ENCODE measurements at places on chromosomes 5 and 9.
A peak's percentile ranks its signal among the peaks of the same experiment; 100 is the strongest.

GRCh38 chr5:647727-648126 lies 35.6 kb downstream of the CEP72 start:
- peaks cover 25% of the 10 kb centered on the region for H3K36me3 ChIP-seq
- H3K27me3 ChIP-seq: no peaks in the 10 kb centered on the region
- no peak overlapping the region for H3K4me3 ChIP-seq
- H3K27ac ChIP-seq: no peak overlapping the region

GRCh38 chr9:81492710-81493447 lies 196.5 kb downstream of the TLE1 start:
- H3K4me3 ChIP-seq: no peak overlapping the region
- H3K27me3 ChIP-seq: no peaks in the 10 kb centered on the region
- no peaks in the 10 kb centered on the region for H3K4me1 ChIP-seq
- H3K27ac ChIP-seq: no peak overlapping the region
- H3K36me3 ChIP-seq: no peaks in the 10 kb centered on the region
- DNase-seq: no peak

DNA sequence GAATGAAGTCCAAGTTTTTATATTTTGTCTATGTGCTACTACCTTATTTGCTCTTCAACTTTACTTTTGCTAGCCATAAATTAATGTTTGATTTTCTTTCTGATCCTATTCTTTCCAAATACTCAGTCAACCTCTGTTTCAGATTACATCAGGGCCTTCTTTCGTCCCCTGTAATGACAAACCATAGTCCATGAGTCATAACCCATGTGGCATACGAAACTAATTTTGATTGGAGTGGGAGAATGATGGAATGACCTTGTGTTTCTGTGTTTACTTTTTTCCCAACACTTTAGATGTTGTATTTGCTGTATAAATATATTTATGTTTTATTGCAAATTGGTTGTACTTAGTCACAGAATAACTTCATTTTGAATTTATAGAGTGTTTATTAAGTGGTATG lies 1043.1 kb downstream of the DTWD2 start:
- H3K27me3 ChIP-seq: no peaks in the 10 kb centered on the region
- DNase-seq: no peak
- no peak overlapping the region for H3K27ac ChIP-seq
- H3K36me3 ChIP-seq: no peaks in the 10 kb centered on the region
- no peaks in the 10 kb centered on the region for H3K4me1 ChIP-seq
- no peak overlapping the region for H3K4me3 ChIP-seq

DNA sequence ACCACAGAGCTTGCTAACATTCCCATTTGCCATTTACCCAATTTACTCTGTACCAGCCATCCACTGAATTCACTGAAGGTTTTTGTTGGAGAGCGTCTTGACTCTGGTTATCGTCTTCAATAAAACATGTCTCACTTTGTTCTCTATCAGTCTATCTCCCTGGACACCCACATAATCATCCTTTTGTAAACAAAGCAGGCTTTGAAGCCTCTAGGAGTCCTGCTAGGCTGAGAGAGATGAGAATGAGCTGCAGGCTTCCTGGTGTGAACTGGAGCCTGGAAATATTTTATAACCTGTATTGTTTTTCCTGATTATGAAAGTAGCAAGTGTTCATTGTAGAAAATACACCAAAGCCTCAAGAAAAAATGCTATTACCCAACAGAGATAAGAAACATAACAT lies 140.6 kb upstream of the ZNF366 start:
- no peaks in the 10 kb centered on the region for H3K27me3 ChIP-seq
- no peak overlapping the region for H3K27ac ChIP-seq
- H3K4me1 ChIP-seq: no peaks in the 10 kb centered on the region
- H3K4me3 ChIP-seq: no peak overlapping the region

DNA sequence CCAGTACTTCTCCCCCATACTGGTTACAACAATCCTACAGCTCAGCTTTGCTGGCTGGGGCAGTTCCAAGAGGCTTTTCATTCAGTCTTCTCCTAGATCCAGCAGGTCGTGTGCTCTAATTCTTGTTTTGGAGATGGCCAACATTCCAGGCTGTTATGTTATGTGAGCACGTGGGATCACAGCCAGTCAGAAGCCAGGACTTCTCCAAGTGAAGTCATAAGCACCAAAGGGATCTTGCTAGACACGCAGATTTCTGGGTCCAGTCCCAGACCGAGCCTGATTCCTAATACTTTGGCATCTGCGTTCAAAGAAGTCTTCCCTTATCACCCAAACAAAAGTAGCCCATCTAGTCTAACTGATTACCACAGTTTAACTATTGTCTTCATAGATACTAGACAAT lies 1.4 kb upstream of the LARP1 start:
- peaks cover 30% of the 10 kb centered on the region for H3K4me1 ChIP-seq
- peak overlapping the region; percentile 89 for H3K4me3 ChIP-seq
- H3K27me3 ChIP-seq: peaks cover 1% of the 10 kb centered on the region
- peaks cover 8% of the 10 kb centered on the region for H3K36me3 ChIP-seq
- DNase-seq: no peak
- H3K27ac ChIP-seq: peak overlapping the region; percentile 97
